Fibroblast of skin of scalp (primary cell): ENCODE measurements at places on chromosomes 7 and 10.
A peak's percentile ranks its signal among the peaks of the same experiment; 100 is the strongest.

DNA sequence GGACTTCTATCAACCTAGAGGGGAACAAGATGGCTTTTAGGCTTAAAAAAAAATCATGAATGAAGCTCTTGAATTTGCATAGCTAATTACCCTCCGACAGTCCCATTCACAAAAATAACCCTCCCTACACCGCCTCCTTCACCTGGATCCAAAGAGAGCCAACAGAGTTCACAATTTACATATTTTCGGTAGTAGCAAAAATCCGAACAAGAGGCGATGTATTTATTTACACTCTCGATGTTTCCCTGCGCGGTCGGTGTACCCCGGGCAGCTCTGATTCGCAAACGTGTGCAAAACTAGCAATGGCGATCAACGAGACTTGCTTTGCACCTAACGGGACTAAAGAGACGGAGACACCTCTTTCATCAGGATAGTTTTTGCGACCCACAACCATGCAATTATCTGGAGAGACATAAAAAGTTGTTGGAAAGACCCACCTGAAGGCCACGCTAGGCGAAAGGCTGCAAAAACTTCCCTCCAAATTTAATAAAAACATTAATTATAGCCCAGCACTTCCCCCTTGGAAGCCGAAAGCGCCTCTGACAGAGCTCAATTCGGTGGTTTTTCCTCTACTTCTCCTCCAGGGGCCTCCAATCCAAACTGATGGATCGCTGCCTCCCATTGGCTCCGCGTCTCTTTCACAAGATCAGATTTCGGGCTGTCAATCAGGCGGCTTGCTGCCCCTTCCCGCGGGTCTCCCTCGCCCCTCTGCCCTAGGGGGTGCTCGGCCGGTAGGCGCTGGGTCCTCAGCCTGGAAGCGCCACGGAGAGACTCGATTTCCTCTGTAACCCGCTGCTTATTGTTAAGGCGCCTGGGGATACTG lies at the start of gene ETV1:
TSS of gene ETV1 (minus strand) at position 541 of the 823 bp plus-strand sequence. CDS start 614 bp downstream, outside the sequence.
- DNase-seq = peak; percentile 51

DNA sequence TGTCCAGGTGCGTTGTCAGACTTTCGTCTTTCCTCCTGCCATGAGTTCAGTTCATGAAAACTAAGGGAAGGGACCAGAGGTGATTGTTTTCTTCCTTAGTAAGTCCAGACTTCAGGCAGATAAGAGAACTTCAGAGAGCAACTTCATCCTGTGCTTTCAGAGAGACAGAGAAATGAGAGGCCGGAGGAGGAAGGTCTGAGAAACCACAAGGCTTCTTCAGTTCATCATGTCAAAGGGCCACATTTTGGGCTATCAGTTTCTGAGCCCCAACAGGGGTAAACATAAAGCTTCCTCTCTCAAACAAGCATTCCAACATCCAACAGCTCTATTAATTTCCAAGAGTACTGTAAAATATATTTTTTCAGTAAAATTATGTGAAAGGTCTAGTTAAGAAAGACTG lies 668.4 kb upstream of the NRP1 start:
- DNase-seq = no peak

- DNase-seq = no peak
Observed at GRCh38 chr7:98887038-98887437, 8.7 kb downstream of the TRRAP start.

- no peak for DNase-seq
Observed at GRCh38 chr7:159084069-159084801, 60.4 kb downstream of the VIPR2 start.

- DNase-seq = no peak
Observed at GRCh38 chr7:77980087-77980713, 181.6 kb downstream of the PHTF2 start.

DNA sequence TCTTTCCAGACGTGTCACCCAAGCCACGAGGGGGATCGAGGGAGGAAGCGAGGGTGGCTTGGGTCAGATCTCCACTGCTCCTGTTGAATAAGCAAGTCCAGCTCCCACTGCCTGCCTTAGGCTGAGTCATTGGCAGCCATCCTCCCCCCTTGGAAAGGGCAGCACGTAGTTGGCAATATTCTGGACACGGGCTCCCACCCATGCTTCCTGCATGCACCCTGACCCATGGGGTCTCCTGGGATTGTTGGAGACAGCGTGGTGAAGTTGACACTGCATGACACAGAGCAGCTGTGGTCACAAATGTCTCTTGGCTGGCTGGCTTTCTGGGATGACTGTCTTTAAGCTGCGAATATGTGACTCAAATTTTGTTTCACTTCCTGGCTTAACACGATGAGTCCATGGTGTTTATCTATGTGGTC lies 11.2 kb downstream of the BTBD16 start:
- peak; percentile 51 for DNase-seq

- DNase-seq = no peak
Observed at GRCh38 chr7:8114175-8114574, 145.6 kb downstream of the GLCCI1 start.

DNA sequence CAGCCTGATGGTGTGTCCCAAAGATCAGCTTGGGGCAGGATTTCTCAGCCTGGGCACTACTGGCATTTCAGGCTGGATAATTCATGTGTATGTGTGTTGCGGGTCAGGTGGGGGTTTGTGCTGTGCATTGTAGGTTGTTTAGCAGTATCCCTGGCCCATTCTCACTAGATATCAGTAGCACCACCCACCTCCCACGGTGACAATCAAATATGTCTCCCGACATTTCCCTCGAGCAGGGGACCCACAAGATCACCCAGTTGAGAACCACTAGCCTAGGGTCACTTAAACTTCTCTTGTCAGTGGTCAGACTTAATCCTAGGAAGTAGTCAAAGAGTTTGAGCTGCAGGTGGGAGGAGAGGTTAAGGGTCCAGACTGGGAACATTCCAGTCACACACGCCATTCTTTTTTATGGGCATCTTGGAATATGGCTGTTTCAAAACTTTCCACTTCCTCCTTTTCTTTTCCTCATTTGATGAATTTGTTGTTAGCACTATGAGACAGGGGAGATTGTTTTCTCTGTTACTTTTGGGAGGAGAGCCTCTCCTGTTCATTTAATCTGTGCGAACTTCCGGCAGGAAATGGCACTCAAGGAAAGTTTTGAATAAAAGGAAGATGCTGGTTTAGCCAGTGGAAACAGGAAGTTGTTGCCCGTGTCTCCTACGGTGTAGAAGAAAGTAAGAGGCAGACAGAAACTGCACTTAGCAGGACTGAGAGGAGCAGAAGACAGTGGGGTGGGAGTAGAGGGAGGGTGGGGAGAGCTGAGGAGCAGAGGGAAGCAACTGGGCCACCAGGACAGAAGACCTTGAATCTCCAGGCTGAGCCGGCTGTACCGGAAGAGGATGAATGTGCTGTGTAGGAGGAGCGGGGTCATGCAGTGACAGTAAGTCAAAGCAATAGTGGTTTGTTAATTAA lies 17.6 kb upstream of the EXOC6 start:
- DNase-seq = no peak

GRCh38 chr10:99330347-99330924 lies 1.3 kb downstream of the CNNM1 start:
- DNase-seq = no peak

- no peak for DNase-seq
Observed at GRCh38 chr10:86900955-86901354, 56.5 kb downstream of the MMRN2 start.
